Head of caudate nucleus (tissue), 42 donors: ENCODE measurements at places on chromosomes 7 and 10.
A peak's percentile ranks its signal among the peaks of the same experiment; 100 is the strongest.

- DNase-seq = peak; percentile 70
Measured at GRCh38 chr7:51316262-51316665, 345 bp downstream of the COBL start.

DNA sequence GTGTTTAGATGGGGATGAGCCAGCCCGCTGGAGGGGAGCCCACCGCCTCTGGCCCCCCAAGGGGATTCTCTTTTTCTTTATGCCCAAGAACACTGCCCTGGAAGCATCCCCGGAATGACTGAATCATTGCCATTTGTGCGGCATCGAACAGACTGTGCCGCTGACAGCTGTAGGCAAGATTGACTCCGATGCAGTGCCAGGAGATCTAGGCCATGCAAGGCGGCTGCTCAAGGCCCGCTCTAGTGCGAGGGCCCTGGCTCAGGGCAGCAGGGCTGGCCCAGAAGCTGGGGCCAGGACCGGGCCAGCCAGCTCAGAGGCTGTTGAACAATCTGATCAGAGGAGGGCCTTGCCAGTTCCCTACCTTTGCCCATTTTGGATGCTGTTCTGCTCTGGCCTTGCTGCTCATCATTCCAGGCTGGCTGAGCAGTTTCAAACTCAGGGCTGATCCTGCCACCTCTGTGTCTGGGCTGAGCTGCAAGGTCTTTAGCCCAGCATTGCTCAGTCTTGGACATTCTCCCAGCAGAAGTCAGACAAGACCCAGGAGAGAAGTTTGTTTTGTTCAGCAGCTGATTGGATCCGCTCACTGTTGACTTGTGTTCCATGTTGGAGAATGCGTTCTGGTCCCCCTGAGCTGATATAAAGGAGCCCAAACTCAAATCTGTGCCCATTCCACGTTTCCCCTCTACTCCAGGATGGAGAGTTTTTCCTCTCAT lies 485.3 kb upstream of the GALNT17 start:
- DNase-seq = peak; percentile 40

DNA sequence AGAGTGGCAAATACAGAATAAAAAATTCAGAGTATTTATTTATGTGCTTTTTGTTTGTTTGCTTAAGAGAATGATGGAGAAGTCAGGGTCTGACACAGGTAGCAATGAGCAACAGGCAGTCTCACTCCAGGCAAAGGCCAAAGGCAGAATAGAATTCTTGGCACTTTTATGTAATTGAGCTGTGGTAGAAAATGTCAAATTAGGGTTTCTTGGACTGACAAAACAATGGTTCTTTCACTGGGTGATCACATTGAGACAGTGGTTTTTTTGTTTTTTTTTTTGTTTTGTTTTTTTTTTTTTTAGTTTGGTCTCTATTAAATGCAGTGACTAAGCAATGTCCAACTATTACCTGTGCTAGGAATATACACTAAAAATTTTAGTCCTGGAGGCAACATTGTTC lies 27.4 kb downstream of the POM121L12 start:
- no peak for DNase-seq

- no peak for DNase-seq
Measured at GRCh38 chr7:37247861-37248260, 200.8 kb downstream of the ELMO1 start.

- no peak for DNase-seq
Measured at GRCh38 chr10:129853562-129853903, 110.5 kb downstream of the EBF3 start.

DNA sequence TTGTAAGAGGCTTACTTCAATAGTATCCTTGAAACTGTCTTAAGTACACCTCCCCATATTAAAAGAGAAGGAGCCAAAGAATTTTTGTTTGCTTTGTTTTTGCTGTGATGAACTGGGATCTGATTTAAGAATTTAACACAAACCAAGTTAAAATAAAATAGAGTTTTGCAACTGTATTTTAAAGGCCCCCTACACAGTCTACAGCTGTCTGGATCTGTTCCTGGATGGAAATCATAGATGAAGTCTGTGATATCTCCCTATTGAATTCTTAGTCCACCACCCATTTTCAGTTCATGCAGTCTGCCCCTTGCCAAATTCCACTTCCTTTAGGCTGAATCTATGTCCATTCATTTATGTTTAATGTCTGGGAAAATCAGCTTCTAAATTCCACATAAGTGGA lies 169.8 kb upstream of the MEOX2 start:
- no peak for DNase-seq

- peak; percentile 52 for DNase-seq
Measured at GRCh38 chr7:108570146-108570755, 577 bp downstream of the DNAJB9 start.

- no peak for DNase-seq
Measured at GRCh38 chr10:79344502-79345195, 2.6 kb upstream of the PPIF start.

GRCh38 chr10:112842832-112843360 lies 107.2 kb upstream of the TCF7L2 start:
- DNase-seq = no peak

DNA sequence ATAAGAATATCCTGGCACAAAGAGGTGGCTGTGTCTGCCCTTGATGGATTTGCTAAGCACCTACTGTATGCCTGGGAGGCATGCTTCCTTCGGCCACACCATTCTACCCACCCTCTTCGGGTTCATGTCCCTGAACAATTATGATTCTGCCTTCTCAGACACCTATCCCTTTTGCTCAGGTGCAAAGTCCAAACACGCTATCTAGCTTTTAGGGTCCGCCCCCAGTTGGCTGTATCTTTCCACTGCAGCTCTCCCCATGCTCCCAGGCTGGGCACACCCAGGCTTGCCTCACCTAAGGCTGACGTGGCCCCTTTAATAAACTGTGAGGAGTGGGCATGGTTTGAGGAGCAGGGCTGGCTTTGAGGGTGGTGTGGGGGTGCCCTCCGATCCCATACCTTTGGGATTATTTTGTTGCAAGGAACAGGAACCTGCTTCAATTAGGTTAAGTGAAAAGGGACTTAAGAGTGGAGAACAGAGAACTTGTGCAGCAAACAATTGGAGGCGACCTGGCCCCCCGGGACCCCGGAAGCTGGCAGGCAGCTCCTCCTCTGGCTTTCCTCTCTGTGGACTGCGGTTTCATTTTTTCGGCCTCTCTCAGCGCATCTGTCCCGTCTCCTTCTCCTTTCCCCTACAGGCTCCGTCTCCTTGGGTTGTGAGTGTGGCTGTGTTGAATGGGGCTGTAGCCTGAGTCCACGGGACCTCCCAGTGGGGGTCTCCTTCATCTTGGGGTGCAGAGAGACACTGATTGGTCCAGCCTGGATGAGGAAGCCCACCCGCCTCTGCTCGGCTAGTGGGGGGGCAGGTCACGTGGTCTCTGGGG lies 3.8 kb downstream of the CLIP2 start:
- DNase-seq = peak; percentile 71

DNA sequence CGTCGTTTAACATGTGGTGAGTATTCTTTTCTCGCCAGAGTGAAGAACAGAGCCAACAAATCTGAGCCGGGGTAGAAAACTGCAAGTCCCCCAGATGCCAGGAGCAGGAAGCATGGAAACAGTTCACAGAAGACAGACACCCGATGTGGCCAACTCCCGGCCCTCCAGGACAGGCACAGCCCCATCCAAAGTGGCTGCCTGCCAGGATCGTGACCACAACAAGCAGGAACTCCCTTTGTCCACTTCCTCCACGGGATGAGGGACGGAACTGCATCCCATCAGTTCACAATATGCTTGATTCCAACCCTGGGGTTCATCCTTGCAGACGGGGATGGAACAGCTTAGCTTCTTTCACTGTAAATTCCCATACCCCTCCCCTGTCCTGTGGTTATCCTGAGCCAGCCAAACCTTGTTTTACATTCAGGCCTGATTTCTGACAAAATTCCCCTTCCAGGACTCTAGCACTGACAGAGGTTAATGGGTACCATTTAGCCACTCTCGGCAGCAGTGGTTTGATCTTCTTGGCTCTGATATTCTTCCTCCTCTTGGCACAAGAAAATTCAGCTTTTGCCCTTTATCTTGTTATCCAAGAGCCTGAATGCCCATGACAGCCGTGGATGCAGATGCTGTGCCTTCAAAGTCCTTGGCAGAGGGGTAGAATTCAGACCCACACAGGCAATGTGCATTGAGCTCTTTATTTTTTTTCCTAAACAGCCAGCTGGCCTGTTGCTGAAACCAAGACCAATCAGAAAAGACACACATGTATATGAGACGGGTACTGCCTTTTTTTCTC lies 105.5 kb upstream of the FAM204A start:
- peak; percentile 16 for DNase-seq

DNA sequence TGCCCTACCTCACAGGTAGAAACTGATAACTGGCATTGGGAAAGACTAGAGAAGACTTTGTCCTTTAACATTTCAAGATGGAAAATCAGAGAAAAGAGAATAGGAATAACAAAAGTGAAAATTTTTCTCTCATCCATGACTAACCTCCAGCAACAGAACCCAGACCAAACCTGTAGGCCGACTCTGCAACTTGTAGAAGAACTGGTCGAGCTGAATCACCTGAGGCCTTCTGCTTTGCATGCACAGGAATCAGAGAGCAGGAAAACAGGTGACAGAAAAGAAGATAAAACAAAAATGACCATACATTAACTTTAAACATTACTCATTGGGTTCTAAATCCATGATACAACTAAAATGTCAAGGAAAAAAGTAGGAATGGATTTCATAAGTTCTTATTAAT lies 137.1 kb downstream of the SLC25A13 start:
- no peak for DNase-seq

DNA sequence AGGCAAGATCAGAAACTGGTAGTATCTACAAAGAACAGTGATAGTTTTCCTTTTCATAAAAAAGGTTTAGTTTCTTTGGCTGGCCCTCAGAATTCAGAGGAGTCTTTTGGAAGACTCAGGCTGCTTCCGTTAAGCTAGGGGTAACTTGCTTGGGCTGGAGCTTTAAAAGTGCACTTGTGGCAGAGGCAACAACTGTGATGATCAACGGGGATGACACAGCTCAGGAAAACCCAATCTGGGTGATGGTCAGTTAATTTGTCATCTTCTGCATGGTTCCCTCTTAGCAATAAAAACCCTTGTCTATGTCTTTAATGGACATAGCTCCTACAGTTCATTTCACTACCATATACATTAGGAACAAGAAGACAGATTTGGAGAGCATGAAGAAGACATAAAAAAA lies 46.7 kb downstream of the SGMS1 start:
- no peak for DNase-seq

DNA sequence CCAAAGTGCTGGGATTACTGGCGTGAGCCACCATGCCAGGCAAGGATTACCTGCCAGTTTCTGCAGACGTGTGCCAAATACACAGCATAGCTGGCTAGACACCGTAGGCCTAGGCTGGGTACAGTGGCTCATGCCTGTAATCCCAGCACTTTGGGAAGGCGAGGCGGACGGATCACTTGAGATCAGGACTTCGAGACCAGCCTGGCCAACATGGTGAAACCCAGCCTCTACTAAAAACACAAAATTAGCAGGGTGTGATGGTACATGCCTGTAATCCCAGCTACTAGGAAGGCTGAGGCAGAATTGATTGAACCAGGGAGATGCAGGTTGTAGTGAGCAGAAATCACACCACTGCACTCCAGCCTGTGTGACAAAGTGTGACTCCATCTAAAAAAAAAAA lies 868 bp downstream of the RFC2 start:
- no peak for DNase-seq

DNA sequence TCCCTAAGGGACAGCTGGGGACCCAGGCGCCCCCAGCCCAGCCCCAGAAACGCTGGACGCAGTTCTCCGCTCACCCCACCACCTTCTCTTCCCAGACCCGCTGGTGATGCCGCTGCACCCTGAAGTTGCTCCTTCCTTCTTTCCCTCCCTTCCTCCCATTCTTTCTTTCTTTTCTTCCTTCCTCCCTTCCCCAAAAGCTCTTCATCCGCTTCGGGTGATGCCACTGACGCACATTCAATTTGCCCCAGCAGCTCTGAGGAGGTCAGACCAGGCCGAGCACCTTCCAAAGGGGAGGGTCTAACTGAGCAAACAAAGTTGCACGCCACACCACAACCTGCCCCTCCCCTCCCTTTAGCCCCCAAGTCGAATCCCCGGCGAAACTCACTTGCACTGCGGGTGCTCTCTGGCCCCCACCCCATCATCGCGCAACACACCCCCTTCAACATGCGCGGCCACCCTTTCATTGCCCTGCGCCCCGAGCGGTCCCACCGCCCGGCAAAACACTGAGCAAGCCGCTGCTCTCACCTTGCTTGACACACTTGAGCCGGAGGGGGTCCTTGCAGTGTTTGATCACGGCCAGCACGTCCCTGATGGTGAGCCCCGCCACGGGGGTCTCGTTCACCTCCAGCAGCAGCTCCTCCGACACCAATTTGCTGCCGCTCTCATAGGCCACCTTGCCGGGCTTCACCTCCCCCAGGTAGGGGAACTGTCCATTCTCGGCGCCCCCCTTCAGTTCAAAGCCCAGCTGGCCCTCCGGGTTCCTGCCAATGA lies 787 bp downstream of the MAGI2 start:
- DNase-seq = peak; percentile 14

GRCh38 chr10:118723466-118723865 lies 31.3 kb downstream of the CACUL1 start:
- no peak for DNase-seq

GRCh38 chr10:110220398-110220797 lies 13.0 kb downstream of the MXI1 start:
- peak; percentile 51 for DNase-seq

DNA sequence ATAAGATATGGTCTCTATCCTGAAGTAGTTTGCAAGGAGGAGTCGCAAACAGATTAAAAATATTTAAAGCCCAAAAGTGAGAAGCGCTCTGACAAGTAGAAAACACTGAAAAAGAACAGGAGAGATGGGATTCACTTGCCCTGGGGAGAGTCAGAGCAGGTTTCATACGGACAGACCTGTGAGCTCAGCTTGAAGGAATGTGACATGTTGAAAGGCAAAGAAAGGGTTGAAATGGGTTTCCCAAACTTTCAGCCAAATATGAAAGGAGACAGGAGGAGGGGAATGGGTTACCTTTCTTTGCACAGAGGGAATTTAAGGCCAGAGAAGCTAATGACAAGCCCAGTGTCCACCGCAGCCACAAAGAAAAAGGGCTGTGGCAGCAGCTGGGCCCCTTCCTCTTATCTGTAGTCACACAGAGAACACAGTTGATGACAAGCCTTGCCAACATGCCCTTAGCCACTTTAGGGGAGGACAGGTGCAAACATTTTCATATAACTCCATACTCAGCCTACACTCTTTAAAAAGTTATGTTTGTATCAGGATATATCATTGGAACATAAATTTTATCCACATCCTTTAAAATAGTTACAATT lies 14.9 kb downstream of the HOXA1 start:
- no peak for DNase-seq
